ENCODE measurements at places on chromosomes 1 and 21.
A peak's percentile ranks its signal among the peaks of the same experiment; 100 is the strongest.

- H3K27me3 ChIP-seq, result no peaks in the 10 kb centered on the region
- H3K27ac ChIP-seq, result no peak overlapping the region
- no peak for DNase-seq
- H3K4me3 ChIP-seq, result no peak overlapping the region
- H3K36me3 ChIP-seq, result peaks cover 20% of the 10 kb centered on the region
- H3K4me1 ChIP-seq, result no peaks in the 10 kb centered on the region
Observed at GRCh38 chr1:200653022-200653462, 16.7 kb downstream of the DDX59 start.

DNA sequence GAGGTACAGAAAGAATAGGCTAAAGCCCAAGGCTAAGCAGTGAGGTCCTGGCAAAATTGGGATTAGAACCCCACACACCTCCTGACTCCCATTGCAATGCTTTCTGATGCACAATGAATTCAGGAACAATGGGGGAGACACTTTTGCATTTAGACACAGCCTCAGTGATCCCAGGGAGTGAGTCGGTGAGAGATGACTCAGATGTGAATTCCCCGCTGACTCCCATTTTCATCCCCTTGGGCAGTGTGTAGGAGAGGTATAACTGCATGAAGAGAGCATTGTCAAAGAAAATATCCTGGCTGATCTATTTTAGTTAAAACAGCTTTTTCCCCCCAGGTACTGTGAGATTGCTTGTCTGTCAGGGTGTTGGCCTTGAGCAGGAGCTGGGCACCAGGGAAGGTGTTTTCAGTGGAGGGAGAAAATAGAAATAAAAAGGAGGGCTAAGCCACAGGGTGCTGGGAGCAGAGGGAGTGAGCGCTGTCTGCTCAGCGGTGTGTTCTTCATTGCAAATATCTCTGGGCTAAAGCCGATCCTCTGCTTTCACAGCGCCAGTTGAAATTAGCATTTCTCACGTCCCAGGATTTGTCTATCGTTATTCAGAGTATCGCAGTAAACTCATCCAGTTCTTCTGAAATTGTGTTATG lies 247.7 kb upstream of the PTBP2 start:
- peak overlapping the region; percentile 78 for H3K27ac ChIP-seq
- H3K4me3 ChIP-seq, result no peak overlapping the region
- peaks cover 24% of the 10 kb centered on the region for H3K4me1 ChIP-seq
- H3K27me3 ChIP-seq, result no peaks in the 10 kb centered on the region
- H3K36me3 ChIP-seq, result no peaks in the 10 kb centered on the region
- DNase-seq, result peak; percentile 59

DNA sequence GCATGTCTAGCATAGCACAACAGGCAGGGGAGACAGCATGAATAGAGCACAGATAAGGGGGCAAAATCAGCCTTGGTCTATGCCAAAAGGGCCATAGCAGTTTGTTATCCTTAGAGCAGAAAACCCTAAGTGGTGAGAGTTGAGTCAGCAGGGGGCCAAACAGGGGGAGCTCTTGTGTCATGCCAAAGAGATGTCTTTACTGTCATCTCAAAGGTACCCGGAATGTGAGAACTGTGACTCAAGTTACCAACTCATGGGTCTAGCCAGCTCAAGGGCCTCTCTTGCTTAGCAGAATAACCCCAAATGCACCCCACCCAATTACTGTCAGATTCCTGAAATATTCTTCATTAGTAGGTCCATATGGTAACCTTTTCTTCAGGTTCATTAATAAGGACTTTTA lies 45.9 kb upstream of the NRDC start:
- H3K36me3 ChIP-seq, result peaks cover 29% of the 10 kb centered on the region
- no peaks in the 10 kb centered on the region for H3K27me3 ChIP-seq
- peak overlapping the region; percentile 38 for H3K27ac ChIP-seq
- DNase-seq, result peak; percentile 73

- H3K27me3 ChIP-seq, result no peaks in the 10 kb centered on the region
- DNase-seq, result no peak
- H3K36me3 ChIP-seq, result no peaks in the 10 kb centered on the region
Observed at GRCh38 chr1:224495866-224496265, 61.3 kb upstream of the WDR26 start.

DNA sequence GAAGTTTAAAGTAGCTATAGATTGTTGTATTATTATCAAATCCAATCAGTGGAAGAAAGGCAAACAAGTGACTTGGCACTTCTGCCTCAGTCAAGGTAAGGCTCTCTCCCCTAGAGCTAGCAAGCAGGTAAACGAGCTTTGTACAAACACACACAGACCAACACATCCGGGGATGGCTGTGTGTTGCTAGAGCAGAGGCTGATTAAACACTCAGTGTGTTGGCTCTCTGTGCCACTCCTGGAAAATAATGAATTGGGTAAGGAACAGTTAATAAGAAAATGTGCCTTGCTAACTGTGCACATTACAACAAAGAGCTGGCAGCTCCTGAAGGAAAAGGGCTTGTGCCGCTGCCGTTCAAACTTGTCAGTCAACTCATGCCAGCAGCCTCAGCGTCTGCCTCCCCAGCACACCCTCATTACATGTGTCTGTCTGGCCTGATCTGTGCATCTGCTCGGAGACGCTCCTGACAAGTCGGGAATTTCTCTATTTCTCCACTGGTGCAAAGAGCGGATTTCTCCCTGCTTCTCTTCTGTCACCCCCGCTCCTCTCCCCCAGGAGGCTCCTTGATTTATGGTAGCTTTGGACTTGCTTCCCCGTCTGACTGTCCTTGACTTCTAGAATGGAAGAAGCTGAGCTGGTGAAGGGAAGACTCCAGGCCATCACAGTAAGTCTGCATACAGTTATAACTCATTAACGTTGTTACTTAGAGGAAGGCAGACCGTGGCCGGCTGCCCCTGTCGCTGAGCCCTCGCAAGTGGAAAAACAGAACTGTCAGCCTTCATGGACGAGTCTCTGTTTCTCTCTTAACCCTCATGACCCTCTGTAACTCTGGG lies at the start of gene PALMD:
TSS of gene PALMD (plus strand) at position 415 of the 833 bp plus-strand sequence. CDS start at position 620, 205 bp downstream.
- peaks cover 31% of the 10 kb centered on the region for H3K4me1 ChIP-seq

- no peaks in the 10 kb centered on the region for H3K36me3 ChIP-seq
- DNase-seq, result peak; percentile 88
- no peak overlapping the region for H3K4me3 ChIP-seq
Observed at GRCh38 chr1:31397360-31398095, 15.5 kb upstream of the SERINC2 start.

DNA sequence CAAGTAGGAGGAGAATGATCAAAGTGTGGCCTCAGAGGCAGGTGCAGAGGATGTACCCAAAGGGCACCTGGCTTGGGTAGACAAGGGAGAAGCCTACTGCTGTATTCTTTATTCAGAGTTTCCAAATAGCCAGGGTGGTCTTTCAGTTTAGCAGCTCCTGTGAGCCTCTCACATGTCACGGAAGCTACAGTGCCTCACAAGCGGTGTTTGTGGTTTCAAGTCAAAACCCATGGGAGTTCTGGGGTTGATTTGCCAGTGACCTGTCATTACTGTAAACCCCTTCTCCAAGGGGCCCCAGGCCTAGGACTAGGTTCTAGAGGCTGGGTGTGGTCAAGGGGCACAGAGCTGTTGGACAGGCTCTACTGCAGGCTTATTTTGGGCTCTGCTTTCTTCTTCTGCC lies 10.2 kb upstream of the IL10 start:
- DNase-seq, result no peak
- no peaks in the 10 kb centered on the region for H3K4me1 ChIP-seq
- H3K27me3 ChIP-seq, result no peaks in the 10 kb centered on the region

GRCh38 chr1:221457685-221458446 lies 284.0 kb downstream of the DUSP10 start:
- no peak overlapping the region for H3K4me3 ChIP-seq
- no peaks in the 10 kb centered on the region for H3K27me3 ChIP-seq
- no peaks in the 10 kb centered on the region for H3K36me3 ChIP-seq
- H3K27ac ChIP-seq, result no peak overlapping the region

GRCh38 chr1:173122958-173123852 lies 72.5 kb upstream of the TNFSF18 start:
- H3K27me3 ChIP-seq, result no peaks in the 10 kb centered on the region
- H3K4me3 ChIP-seq, result peak overlapping the region; percentile 14
- H3K4me1 ChIP-seq, result peaks cover 18% of the 10 kb centered on the region
- H3K27ac ChIP-seq, result peak overlapping the region; percentile 68
- H3K36me3 ChIP-seq, result no peaks in the 10 kb centered on the region

DNA sequence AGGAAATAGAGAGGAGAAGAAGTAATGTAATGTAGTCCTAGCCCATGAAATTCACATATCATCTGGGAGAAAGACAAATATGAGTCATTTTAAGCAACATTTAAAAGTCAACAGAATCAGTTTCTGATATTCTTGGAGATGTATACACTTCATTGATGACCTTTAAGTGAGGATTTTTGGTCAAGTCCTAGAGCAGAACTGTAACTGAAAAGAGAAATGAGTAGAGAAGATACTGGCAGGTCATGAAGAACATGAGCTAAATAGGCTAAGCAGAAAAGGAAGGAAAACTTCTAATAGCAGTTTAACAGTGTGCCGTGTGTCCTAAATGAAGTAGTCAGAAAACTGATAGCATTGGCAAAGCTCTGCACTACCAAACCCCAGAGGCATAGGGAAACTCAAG lies 4.6 kb downstream of the ZFP69B start:
- no peak for DNase-seq
- H3K36me3 ChIP-seq, result peaks cover 43% of the 10 kb centered on the region
- H3K27me3 ChIP-seq, result no peaks in the 10 kb centered on the region
- no peak overlapping the region for H3K27ac ChIP-seq
- peaks cover 10% of the 10 kb centered on the region for H3K4me1 ChIP-seq

DNA sequence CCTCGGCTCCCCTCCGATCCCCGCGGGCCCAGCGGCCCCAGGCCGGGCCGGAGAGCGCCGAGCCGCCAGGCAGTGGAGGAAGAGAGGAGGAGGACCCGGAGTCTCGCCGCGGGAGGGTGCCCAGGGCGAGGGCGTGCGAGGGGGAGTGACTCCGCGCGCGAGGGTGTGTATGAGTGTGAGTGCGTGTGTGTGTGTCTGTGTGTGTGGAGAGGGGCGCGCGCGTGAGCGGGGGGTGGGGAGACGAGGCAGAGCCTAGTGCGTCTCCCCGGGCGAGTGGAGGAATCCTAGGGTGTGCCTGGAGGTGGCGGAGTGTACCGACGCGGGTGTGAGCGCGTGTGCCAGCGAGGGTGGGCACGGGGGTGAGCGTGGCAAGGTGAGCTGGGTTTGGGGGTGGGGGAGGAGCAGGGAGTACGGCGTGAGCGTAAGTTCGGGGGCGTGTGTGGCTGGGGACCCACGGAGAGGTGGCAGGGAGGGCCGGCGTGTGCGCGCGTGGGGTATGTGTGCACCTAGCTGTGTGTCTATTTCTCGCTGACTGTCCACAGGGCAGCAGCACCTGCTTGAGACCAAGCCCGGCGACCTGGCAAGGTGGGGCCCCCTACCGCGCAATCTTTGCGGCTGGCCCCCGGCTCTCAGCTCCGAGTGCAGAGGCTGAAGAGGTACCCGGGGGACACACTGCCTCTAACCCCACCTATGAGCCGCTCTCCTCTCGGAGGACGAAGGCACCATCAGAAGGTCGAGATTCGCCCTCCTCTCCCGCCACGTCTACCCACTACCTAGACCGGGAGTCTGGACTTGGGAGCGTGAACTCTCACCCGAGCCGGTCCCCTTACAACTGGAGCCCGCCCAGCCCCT lies 784 bp upstream of the KCND3 start:
- H3K27me3 ChIP-seq, result peaks cover 64% of the 10 kb centered on the region
- H3K4me1 ChIP-seq, result peaks cover 26% of the 10 kb centered on the region
- H3K27ac ChIP-seq, result no peak overlapping the region
- no peak for DNase-seq
- H3K36me3 ChIP-seq, result no peaks in the 10 kb centered on the region

DNA sequence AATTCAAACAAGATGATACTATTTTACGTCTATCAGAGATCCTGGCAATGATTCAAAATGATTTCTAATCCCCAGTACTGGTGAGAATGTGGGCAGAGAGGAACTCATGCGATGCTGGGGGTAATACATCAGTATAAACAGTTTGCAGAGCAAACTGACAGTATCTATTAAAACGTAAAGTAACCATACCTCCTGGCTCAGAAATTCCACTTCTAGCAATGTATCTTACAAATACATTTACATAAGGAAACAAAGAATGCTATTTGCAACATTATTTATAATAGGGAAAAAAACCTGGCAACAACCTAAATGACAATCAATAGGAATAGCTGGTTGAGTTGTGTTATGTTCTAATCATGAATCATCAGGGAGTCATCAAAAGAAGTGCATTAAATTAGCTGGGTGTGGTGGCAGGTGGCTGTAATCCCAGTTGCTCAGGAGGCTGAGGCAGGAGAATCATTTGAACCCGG lies 15.9 kb downstream of the RCAN1 start:
- H3K4me3 ChIP-seq, result no peak overlapping the region
- no peaks in the 10 kb centered on the region for H3K36me3 ChIP-seq
- H3K4me1 ChIP-seq, result peaks cover 8% of the 10 kb centered on the region
- no peaks in the 10 kb centered on the region for H3K27me3 ChIP-seq
- no peak overlapping the region for H3K27ac ChIP-seq
- no peak for DNase-seq
